ENCODE measurements at places on chromosomes 16 and 17.

- no peak for DNase-seq
Measured at GRCh38 chr17:39513309-39513708, 52.0 kb downstream of the CDK12 start.

DNA sequence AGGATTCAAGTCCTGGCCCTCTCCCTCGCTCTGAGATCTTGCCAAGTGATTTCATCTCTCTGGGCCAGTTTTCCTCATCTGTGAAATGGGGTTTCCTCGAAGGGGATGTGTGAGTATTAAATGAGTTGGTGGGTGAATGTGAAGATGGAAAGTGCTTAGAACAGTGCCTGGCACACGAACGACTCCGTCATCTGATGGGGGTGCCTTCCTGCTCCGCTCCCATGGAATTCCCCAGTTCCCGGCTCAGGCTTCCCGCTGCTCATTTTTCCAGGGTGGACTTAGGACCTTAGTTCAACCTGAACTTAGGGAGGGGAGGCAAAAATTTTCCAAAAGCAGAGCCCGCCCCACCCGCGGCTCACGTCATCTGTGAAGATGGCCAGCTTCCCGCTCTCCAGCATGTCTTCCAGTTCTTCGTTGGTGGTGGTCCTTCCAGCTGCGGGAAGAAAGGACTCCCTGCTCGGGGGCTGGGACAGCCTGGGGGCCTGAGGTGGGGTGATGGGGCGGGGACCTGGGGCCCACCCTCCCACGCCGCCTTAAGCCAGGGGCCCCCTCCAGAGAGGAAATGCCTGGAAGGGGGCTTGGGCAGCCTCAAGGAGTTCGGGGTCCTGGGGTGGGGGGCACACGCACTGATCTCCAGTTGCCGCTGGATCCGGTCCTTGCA lies 11.4 kb downstream of the HSD3B7 start:
- DNase-seq, result no peak

DNA sequence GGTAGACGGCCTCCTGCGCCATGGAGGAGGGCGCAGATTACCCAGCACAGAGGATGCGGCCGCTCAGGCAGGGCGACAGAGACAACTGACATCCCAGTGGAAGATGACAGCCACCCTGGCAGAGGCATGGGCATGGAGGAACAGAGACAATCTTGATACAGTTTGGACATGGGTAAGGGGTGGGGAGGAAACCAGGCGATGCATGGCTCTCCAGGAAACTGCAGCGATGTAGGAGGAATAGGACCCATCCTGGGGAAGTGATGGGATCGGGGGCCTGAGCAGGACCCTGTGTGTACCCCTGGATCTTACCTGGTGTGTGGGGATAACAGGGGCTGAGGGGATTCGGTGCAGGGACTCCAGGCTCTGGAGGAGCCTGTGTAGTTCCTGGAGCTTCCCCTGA lies 4.6 kb downstream of the OSBPL7 start:
- DNase-seq, result no peak

GRCh38 chr17:6356562-6356961 lies 78.4 kb downstream of the AIPL1 start:
- DNase-seq, result no peak

GRCh38 chr17:14205992-14206461 lies 30.6 kb downstream of the CDRT15 start:
- DNase-seq, result no peak

- DNase-seq, result no peak
Measured at GRCh38 chr17:57809879-57810278, 40.0 kb downstream of the MRPS23 start.

GRCh38 chr17:77491921-77492445 lies 351.2 kb downstream of the SEC14L1 start:
- DNase-seq, result no peak

GRCh38 chr16:58243528-58244004 lies 45.7 kb upstream of the CSNK2A2 start:
- no peak for DNase-seq

DNA sequence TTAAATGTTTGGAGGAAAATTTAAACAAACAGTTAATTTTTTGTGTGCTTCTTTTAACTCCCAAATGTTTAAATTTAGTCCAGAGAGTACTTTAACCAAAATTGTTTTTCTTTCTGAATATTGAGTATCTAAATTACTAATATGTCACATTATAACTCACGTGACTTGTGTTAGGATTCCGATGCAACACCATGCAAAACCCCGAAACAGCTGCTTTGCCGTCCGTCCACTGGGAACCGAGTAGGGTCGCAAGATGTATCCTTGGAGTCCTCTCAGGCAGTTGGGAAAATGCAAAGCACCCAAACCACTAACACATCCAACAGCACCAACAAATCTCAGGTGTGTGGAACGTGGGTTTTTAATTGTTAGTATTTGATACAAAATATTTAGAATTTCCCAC lies 38.7 kb upstream of the ADCY7 start:
- DNase-seq, result no peak

DNA sequence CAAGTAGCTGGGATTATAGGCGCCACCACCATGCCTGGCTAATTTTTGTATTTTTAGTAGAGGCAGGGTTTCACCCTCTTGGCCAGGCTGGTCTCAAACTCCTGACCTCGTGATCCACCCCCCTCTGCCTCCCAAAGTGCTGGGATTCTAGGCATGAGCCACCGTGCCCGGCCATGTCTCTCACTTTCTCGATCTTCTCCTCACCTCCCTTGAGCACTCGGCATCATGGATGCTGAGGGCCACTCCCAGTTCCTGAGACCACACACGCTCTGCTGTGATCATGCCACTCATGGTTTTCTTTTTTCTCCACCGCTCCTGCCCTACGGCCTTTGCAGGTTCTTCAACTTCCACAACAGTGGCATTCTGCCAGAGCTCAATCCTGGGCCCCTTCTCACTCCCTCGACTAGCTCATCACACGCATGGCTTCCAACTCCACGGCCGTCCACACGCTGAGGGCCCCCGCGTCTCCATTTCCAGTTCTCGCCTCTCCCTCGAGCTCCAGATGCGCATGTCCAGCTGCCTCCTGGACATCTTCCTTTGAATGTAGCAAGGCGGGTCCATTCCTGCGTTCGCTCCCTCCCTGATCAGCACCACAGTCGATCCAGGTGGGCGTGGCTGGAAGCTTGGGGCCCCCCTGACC lies 5.5 kb upstream of the NCBP3 start:
- DNase-seq, result no peak

- DNase-seq, result no peak
Measured at GRCh38 chr17:15431196-15431595, 36.2 kb downstream of the CDRT4 start.

DNA sequence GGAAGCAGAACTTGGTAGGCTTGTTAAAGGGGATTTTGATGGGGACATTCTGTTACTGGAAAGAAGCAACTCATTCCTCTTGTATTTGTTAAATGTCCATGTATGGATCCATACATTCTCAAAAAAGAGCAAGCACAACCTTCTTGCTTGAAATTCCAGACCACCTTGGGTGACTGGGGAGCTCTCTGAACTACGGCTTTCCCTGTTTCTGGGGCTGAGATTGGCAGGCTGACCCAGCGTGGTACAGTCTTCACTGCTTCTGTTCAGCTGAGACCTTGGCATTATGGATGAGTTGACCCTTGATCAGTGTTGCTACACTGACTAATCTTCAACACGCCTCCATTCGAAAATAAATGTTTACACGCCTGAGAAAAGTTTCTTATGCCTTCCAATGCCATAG lies 38.5 kb downstream of the DNAH9 start:
- DNase-seq, result no peak

All from COLO829 (cell line).